Activated CD8-positive, alpha-beta T cell treated with anti-CD3 and anti-CD28 coated beads, Interleukin-2, amount 10 ng/mL, durations not matched to agents 7 days and 5 days (primary cell): ENCODE measurements at places on chromosomes 7 and 10. TPM values are rescaled to one million over a fixed set of nuclear protein-coding genes. Genes with fewer than 3 reads are reported as not detected.

- peaks cover 3% of the 10 kb centered on the region for H3K36me3 ChIP-seq
- peaks cover 25% of the 10 kb centered on the region for H3K4me1 ChIP-seq
- no peak for DNase-seq
- no peak overlapping the region for H3K27ac ChIP-seq
- H3K4me3 ChIP-seq, result no peak overlapping the region
Measured at GRCh38 chr7:5572439-5572838, 148.8 kb upstream of the TNRC18 start.

DNA sequence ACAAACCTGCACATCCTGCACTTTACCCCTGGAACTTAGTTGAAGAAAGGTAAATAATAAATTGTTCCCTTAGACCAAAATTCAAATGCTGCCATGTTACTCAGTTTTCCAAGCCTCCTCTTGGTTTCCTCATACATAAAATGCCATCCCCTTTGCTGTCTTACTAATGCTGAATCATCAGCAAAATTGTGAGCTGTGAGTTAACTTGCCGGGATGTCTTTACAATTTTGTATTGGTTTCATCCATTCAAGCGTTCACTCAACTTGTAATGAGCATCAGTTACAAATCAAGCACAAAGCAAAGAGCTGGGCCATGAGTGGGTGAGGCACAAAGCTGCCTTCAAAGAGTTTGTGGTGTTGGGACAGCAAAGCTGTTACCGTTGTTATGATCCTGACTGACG lies 395.8 kb upstream of the ZMIZ1 start:
- DNase-seq, result no peak
- no peak overlapping the region for H3K27ac ChIP-seq
- peaks cover 16% of the 10 kb centered on the region for H3K27me3 ChIP-seq
- H3K4me1 ChIP-seq, result no peaks in the 10 kb centered on the region
- no peaks in the 10 kb centered on the region for H3K36me3 ChIP-seq
- H3K4me3 ChIP-seq, result no peak overlapping the region

Gene SMO
- total RNA-seq, result not detected

GRCh38 chr7:138208142-138208570 lies 131.9 kb downstream of the AKR1D1 start:
- H3K27ac ChIP-seq, result no peak overlapping the region
- H3K36me3 ChIP-seq, result no peaks in the 10 kb centered on the region
- no peak for DNase-seq
- no peak overlapping the region for H3K4me3 ChIP-seq

GRCh38 chr10:8316284-8316683 lies 261.8 kb downstream of the GATA3 start:
- peaks cover 9% of the 10 kb centered on the region for H3K4me1 ChIP-seq
- no peak overlapping the region for H3K27ac ChIP-seq
- peaks cover 3% of the 10 kb centered on the region for H3K36me3 ChIP-seq
- no peak for DNase-seq
- no peak overlapping the region for H3K4me3 ChIP-seq

DNA sequence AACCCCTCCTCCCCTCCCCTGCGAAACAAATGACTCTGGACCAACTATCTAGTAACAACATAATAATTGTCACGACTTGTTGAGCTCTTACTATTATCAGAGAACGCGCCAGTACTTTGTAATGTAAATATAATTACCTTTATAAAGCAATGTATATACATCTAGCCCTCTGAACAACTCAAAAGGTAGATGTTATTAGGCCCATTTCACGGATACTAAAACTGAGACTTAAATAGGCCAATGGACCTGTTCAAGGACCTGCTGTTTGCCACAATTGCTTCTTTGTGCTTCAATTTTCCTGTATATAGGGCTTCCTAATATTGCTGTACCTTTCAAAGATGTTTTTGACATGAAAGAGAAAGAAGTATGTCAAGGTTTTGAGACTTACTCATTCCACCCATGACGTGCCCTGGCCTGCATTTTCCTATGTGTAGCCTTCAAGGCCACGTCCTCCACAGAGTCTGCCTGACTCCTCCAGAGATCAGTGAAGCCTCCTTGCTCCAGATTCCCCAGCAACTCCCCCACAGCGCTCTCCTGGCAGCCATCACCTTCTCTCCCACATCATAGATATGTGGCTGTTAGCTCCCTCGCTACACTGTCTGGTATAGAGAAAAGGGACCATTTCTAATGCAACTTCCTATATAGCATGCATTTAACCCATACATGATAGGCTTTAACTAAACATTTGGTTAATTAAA lies 156.6 kb downstream of the SKIDA1 start:
- H3K4me1 ChIP-seq, result peaks cover 7% of the 10 kb centered on the region
- no peak overlapping the region for H3K27ac ChIP-seq
- peaks cover 2% of the 10 kb centered on the region for H3K36me3 ChIP-seq
- no peak for DNase-seq
- H3K4me3 ChIP-seq, result no peak overlapping the region

- no peak for DNase-seq
- H3K36me3 ChIP-seq, result no peaks in the 10 kb centered on the region
- no peaks in the 10 kb centered on the region for H3K4me1 ChIP-seq
Measured at GRCh38 chr10:104486803-104487202, 133.2 kb downstream of the CFAP58 start.
